Amniotic epithelial cell (primary cell): ENCODE measurements at places on chromosomes 5 and 9.
A peak's percentile ranks its signal among the peaks of the same experiment; 100 is the strongest.

- no peak for DNase-seq
Measured at GRCh38 chr5:147534172-147534951, 24.5 kb upstream of the DPYSL3 start.

- DNase-seq, result peak; percentile 80
Measured at GRCh38 chr5:83718195-83718825, 2.3 kb downstream of the HAPLN1 start.

GRCh38 chr5:42569953-42570548 lies 146.8 kb downstream of the GHR start:
- no peak for DNase-seq

DNA sequence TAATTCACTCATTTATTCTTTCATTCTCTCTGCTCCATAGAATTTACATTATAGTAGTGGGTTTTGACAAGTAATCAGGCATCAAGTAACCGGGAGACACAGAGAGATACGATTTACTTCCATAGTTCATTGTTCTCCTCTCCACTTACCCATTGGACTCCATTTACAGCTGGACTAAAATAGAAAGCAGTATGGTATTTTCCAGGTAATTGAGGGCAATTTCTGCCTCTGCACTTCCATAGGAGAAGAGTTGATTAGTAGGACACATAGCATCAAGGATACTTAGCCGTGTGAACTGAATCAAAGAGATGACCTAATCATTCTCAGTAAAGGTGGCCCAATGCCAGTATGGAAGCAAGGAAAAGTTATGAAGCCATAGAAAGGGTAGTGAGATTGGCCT lies 244.4 kb downstream of the COX7C start:
- DNase-seq, result no peak

DNA sequence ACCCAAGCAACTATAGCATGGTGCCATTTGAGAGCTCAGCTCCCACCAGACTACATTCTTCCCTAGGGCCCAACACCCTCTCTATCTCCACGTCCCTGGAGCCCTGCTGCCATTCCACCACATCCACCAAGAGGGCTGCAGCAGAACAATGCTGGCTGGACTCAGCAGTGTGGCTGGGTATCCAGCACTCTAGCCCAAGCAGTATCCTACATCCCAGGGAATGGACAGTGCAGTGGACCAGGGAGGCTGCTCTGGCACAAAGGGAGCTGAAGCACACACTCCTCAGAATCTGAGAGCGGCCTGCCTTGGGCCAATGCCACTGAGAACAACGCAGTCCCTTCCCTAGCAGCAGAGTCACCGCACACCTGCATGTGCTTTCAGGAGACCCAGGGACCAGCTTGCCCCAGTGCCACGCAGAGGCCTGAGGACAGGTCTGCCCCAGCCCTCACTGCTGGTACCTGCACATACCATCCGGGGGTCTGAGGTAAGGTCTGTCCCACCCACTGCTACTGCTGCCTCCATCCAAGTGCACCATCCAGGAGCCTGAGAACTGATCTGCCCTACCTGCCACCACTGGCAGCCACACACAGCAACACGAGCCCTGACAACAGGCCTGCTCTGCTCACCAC lies 95.9 kb downstream of the ZDHHC21 start:
- DNase-seq, result no peak

DNA sequence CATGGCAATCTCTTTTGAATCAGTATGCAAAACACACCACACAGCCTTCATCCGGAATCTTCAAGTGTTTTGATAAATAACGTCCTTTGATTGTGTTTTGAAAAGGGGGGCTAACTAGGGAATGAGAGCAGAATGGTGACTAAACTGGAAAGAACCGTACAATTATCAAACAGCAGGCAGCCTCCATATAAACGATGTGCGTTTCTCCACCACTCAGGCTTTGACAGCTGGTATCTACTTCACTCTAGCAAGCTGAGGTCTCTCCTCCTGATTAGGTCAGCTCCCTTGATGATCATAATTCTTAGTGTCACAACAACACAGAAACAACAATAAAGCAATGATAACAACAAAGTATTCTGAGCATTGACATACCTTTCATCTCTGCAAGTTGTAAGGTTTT lies 465.9 kb downstream of the TUSC1 start:
- DNase-seq, result no peak

DNA sequence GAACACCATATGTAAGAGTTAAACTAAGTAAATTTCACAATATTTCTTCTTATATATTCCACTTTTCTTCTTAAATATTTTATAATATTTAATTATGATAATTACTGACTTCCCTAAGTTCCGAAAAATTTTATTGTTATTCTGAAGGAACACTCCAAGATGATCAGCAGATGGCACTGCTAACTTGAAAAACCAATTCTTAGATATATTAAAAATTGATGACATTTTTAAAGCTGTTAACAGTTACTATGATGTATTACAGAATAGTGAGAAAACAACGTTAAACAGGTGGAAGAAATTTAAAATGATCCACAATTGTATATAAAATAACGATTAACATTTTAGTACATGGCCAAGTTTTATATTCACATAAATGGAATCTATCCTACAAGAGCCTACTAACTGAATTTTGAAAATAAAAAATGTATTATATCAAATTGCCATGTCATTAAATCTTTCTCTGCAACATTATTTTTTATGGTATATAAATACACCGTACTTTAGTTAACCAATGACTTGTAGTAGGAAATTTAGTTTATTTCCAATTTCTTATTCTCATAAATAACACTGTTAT lies 30.1 kb upstream of the MUSK start:
- peak; percentile 50 for DNase-seq

GRCh38 chr5:180179442-180180420 lies 29.3 kb downstream of the RASGEF1C start:
- DNase-seq, result no peak

DNA sequence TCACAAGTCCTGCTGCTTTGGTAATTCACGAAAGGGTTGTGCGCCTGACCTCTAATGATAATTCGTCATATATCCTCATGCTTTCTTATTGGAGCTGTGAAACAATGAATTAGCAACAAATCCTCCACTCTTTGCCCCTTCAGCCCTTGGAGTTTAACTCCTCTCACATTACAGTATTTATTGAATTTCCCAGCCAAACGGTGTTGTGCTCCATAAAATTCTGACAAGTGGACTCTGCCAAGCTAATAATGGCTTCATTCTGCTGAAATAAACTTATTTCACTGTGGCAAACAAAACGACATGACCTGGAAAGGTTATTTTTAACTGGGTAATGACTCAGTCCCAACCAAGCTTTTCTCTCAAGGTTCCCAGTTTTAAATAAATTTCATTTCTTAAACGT lies 984.4 kb upstream of the DMAC1 start:
- DNase-seq, result no peak

DNA sequence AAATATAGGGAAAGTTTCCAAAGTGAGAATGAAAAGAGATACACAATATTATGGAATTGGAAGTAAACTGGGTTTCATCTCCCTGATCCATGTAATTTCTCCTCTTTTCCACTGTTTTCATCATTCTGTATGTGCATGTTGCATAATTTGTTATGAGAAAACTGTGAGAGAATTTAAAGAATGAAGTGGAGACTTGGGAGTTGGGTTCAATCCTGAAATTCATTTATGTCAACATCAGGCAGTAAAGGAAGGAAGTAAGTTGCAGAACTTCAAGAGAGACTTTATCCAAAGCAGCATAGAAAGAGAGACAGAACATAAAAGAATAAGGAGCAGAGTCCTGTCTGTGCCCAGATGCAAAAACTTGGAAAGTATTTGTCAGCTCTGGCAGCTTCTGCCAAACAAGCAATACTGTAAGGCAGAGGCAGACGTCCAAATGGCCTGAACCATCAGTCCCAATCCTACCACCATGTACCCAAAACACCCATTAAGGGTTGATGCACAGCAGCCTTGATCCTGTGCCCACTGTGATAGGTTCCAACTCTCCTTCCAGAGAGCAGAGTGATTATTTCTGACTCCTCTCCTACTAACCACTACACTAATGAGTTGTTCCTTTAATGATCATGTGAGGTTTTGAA lies 425.3 kb upstream of the CDH6 start:
- peak; percentile 53 for DNase-seq

GRCh38 chr5:132267166-132267739 lies 9.8 kb downstream of the PDLIM4 start:
- DNase-seq, result no peak

DNA sequence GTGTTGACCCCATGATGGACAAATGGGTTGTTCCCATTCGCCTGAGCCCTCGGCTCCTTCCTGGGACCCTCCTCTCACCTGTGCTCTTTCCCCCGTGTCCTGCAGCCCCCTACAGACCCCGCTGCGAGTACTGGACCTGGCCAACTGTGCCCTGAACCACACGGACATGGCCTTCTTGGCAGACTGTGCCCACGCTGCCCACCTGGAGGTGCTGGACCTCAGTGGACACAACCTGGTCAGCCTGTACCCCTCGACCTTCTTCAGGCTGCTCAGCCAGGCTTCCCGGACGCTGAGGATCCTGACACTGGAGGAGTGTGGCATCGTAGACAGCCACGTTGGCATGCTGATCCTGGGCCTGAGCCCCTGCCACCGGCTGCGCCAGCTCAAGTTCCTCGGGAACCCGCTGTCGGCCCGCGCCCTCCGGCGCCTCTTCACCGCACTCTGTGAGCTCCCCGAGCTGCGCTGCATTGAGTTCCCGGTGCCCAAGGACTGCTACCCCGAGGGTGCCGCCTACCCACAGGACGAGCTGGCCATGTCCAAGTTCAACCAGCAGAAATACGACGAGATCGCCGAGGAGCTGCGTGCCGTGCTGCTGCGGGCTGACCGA lies 3.4 kb downstream of the LRRC14B start:
- no peak for DNase-seq

DNA sequence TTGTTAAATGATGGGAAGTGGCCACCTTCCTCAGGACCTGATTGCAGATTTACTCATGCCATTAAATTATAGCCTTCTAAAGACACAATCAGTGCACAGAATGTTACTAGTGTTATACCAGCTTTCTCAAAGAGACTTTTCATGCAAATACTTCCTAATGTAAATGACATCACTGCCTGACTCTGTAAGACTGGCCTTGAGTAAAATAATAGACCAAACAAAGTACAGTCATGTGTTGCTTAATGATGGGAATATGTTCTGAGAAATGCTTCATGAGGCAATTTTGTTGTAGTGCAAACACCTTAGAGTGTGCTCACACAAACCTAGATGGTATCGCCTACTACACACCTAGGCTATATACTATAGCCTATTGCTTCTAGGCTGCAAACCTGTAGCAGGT lies 17.0 kb upstream of the C1QTNF3 start:
- peak; percentile 76 for DNase-seq

- DNase-seq, result no peak
Measured at GRCh38 chr9:4574657-4575243, 84.5 kb downstream of the SLC1A1 start.

- DNase-seq, result no peak
Measured at GRCh38 chr9:77847059-77847499, 184.5 kb downstream of the GNAQ start.

GRCh38 chr9:127714020-127714750 lies 1.3 kb downstream of the PTRH1 start:
- DNase-seq, result no peak

GRCh38 chr5:105530716-105531261 lies 1968.2 kb upstream of the NUDT12 start:
- DNase-seq, result no peak

GRCh38 chr5:22471154-22471553 lies 382.0 kb downstream of the CDH12 start:
- DNase-seq, result no peak

GRCh38 chr5:61461417-61461816 lies 129.4 kb downstream of the ZSWIM6 start:
- no peak for DNase-seq

DNA sequence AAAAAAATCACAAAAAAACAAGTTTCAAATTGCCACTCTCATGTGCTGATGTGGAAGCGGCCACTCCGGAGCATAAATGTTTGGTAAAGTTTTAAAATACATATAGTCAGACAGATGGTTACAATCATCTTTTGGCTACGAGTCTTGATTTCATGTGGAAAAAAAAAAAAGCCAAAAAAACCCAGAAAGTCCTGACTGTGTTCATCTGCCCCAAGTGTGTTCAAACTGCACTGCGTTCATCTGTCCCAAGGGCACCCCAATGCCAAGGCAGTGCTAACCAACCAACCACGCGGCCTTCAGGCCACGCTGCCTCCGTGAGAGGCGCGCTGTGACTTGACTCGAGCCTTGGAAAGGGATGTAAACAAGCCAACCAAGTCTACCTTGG lies 127.1 kb downstream of the MYO10 start:
- no peak for DNase-seq

GRCh38 chr9:121088576-121088975 lies 13.8 kb downstream of the CNTRL start:
- DNase-seq, result no peak

DNA sequence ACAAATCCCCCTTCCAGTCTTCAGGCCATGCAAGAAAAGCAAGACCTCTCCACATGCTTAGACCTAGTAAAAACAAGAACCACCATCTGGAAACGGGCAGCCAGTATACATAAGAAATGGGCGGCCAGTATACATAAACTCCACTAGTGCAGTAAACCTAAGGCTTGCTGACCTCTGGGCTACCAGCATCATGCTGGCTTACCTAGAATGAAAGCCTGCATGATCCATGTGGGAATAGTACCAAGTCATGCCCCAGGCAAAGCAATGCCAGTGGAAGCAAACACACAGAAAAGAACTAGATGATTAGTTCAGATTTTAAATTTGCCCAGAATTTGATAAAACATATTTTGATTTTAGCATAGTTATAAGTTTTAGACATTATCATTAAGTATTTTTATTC lies 1346.4 kb downstream of the EFNA5 start:
- no peak for DNase-seq

- no peak for DNase-seq
Measured at GRCh38 chr5:9903801-9904200, 273.6 kb upstream of the TAS2R1 start.

DNA sequence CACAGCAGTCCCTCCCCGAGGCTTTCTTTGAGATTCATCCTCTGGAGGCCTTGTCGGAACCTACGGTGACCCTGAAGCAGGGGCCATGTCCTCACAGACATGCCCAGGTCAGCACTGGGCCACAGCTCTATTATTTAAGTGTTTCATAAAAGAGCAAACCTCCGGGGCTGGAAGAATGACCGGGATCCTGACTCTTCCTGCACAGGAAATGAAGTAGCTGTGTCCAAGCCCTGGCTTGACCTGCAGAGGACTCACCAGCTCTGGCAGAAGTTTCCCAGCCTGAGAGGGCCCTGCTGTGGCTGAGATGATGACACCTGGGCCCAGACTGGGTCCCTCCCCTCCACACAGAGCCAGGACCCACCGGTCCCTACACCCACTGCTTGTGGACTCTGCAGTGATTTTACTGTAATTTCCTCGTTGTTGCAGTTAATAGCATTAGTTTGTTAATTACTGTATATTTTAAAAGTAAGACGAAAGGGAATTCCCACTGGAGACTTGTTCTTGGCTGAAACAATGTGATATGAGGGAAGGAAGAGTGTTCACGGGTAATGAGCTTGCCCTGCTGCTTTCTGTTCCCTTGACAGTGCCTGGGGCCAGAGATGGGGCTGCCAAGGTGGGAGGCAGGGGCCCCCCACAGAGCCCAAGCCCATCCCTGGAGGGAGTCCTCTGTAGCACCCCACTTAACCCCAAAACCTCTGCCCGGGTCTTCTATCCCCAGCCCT lies 72.2 kb downstream of the PCDH1 start:
- no peak for DNase-seq
